ENCODE measurements at places on chromosomes 12 and 14. TPM values are rescaled to one million over a fixed set of nuclear protein-coding genes. Genes with fewer than 3 reads are reported as not detected.

Gene TAS2R9
- 0.56 TPM for total RNA-seq

Gene FGF23
- not detected for total RNA-seq

Gene RNF212B
- not detected for total RNA-seq

Gene KCNC2
- total RNA-seq = 1.4 TPM

- DNase-seq = no peak
These were observed 52.4 kb downstream of the PHLDA1 start for GRCh38 chr12:75979181-75979580.

DNA sequence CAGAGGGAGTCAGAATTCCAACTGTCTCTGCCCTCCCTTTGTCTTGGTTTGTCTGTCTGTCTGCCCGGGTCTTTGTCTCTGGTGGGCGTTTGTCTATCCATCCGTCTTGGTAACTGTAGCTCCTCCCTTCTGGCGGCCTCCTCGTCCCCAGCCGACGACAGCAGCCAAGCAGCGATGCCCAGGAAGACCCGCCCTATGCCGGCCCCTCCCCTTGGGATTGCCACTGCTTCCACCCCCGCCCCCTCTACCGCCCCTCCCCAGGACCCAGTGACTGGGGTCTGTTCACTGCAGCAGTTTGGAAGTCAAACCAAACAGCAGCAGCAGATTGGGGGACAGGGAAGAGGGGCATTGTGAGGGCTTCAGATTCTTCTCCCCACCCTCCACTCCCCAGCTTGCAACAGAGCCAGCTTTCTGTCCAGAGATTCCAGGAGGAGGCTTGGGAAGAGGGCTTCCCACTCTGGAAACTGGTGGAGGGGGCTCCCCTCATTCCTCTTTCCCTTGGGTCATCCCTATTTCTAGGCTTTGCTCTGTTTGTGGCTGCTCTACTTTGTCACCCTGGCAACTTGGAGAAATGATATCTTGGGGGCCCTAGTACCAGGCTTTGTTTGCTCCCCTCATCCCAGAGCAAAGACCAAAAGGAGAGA, 2.4 kb upstream of the RARG start:
- DNase-seq = no peak

DNA sequence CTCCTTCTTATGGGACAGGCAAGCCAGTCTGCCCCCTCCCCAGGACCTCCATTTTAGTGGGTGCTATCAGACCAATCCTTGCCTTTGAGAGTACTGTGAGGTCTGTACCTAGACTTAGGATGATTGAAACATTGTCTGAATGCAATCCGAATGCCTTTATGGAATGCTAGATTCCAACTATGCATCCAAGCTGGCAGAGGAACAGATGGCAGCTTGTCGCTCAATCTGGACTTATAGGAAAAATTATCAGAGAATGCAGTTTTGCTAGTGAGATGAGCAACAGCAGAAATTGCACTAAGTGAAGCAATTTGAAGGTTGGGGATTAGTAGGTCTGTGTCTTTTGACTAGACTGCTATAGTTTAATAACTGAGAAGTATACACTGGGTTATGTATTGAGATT, 109.1 kb downstream of the DYRK2 start:
- DNase-seq = no peak

- DNase-seq = no peak
These were observed 16.5 kb downstream of the NINJ2 start for GRCh38 chr12:646442-647384.

DNA sequence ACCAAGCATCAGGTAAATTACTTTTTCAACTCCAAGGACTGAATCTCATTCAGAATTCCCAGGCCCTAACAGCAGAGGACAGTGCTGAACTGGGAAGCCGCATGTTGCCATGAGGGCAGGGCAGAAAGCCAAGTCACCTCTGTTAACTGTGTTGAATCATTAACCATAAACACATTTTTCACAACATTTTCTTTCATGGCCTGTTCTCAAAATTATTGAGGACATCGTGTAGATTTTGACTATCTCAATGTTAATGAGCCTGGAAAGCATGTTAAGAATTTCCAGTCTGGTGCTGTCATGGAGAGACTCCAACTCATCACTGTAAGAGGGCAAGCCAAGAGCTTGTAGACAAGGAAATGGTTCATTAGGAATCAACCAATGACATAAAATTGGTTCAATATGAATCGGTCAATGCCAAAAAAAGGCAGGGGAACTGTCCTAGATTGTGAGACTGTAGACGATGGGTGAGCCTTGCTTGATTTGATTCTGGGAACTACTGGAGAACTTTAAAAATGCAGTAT, 33.7 kb downstream of the CPM start:
- DNase-seq = no peak

- DNase-seq = no peak
These were observed 15.5 kb downstream of the SYT1 start for GRCh38 chr12:78880078-78880477.

DNA sequence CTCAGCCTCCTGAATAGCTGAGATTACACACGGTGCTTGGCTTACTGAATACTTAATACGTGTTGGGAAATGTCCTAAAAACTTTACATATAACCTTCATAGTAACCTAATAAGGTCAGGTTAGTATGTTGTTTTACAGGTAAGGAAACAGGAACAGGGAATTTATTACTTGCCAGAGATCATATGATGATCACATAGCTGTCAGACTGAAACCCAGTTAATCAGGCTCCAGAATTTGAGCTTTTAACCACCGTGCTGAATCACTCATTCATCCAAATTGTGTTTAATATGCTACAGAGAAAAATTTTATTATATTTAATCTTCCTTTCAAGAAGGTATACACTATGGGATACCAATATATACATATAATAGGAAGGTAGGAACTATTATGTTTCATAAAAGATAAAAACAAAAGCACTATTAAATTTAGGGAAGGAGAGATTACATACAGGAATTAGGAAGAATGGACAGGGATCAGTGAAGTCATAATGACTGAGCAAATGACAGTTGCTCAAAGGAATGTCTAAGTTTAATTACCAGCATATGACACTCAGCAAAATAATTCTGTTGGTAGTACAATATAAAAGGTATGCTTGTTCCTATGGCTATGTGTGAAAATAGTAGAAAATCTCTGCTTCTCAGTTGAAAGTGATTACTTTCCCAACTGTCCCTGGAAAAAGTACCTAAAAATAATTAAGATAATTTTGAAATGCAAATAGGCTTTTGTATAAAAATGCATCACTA, 59.3 kb downstream of the HEATR5A start:
- no peak for DNase-seq

DNA sequence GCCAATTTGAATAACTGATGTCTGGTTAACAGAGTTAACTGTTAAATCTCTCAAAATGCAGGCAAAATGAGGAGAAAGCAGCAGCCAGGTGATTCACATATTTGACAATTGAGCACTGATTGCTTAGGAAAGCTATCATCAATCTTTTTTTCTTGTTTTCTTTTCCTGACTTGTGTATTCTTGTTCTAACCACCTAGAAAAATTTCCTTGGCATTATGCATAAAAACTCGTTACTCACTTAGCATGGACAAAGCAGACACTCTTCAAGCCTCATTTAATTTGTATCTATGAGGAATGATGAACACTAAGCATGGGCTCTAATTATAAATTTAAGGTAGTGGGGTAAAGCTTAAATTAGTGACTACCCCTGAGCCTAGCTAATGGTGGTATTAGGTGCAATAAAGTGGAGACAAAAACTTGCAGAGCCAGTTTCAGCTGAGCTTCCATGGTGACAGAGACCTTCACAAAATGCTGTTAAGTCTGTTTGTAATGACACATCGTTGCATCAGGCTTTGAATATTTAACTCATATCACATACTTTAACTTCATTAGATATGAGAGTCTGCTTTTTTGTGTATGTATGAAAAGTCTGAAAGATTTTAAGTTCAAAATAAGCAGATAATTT, 52.0 kb downstream of the RASSF9 start:
- DNase-seq = no peak

- no peak for DNase-seq
These were observed 14.3 kb downstream of the PACS2 start for GRCh38 chr14:105328678-105329390.

DNA sequence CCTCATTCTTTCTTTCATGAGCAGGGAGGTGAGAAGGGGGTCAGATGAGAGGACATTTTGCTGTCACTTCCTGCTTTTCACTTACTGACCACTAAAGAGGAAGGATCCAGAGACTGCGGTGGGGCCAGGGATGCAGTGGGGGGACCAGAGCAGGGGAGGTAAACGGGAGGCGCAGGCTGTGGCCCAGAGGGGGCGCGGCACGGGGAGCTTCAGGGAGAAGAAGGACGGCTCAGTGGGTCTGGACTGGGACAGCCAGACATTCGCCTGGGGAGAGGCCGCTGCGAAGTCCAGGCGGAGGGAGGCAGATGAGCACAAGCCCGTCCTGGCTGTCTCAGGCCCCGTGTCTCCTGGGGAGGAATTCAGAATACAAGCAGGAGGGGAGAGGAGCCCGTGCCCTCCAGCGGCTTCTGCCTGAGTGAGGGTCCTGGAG, 41.2 kb downstream of the SLC6A12 start:
- no peak for DNase-seq

- no peak for DNase-seq
These were observed 242.0 kb upstream of the DAAM1 start for GRCh38 chr14:58946431-58946830.

- DNase-seq = no peak
These were observed 114.0 kb upstream of the PRB2 start for GRCh38 chr12:11509326-11509725.

- DNase-seq = no peak
These were observed 68.2 kb upstream of the FOXN3 start for GRCh38 chr14:89485264-89485663.

- no peak for DNase-seq
These were observed 943.8 kb downstream of the SLC16A7 start for GRCh38 chr12:60539592-60539991.

GRCh38 chr12:60872850-60873713, 1277.3 kb downstream of the SLC16A7 start:
- DNase-seq = no peak

GRCh38 chr12:6471989-6472360, 1.5 kb upstream of the VAMP1 start:
- no peak for DNase-seq
